Left ventricle myocardium inferior (tissue), 1 donor: ENCODE measurements at places on chromosomes 2 and 18.

- DNase-seq = no peak
Measured at GRCh38 chr18:74303936-74304335, 11.7 kb upstream of the C18orf63 start.

DNA sequence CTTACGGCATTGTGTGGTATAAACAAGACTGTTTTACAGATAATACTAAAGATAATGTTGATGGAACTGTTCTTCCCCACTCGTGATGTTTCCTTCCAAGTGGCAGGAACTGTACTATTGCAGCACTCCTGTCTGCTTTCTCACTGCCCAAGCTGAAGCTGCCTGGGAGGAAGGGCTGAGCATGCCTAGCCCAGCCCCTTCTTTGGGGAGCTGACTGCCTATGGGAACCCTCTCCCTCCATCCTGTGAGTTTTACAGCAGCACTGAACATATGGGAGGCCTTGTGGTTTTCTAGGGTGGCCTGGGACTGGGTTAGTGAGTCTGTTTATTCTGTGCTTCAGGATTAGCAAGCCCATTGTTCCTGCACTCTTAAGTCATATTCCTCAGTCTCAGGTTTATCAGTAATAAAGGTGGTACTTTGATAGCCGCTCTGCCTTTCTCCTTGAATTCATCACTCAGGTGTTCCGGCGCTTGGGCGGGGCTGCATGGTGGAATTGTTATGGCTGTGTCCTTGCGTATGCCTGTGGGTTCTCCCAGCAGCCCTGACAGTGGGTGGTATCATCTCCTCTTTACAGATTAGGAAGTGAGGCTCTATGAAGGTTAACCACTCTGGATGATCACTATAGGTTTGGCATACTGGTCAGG, 379.7 kb downstream of the PTPRM start:
- no peak for DNase-seq

- DNase-seq = no peak
Measured at GRCh38 chr18:70322928-70323327, 34.1 kb downstream of the SOCS6 start.

DNA sequence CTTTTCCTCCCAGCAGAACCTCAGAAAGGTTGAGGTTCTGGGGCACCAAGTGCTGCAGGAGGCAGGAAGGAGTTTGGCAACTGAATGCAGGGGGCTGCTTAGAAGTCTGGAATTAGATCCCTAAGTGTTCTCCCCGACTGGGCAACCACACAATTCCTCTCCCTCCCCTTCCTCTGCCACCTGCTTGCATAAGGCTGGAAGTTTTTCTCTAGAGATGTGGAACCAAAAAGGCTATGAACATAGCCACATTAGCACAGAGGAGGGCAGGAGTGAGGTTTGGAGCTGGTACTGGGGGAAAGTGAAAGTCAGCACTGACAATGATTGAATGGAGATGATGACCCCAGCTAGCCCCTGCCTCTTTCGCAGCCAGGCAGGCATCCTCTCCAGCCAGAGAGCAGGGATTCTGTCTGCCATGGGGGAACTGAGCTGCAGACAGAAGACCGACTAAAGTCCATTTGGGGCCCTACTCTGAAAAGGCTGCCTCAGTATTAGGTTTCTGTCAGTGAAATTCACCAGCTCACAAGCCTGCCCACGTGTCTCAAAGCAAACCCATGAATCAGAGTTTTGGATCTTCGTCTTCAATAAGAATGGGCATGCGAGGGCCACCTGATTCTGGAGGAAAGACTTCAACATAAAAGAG, 87.9 kb upstream of the ITGA6 start:
- DNase-seq = no peak

GRCh38 chr18:44424645-44425035, 256.0 kb upstream of the SETBP1 start:
- no peak for DNase-seq

- DNase-seq = no peak
Measured at GRCh38 chr2:59920961-59921360, 632.5 kb downstream of the BCL11A start.

- DNase-seq = no peak
Measured at GRCh38 chr18:5601188-5601624, 57.4 kb upstream of the EPB41L3 start.

- DNase-seq = no peak
Measured at GRCh38 chr2:201234663-201235135, 25.6 kb upstream of the CASP8 start.

DNA sequence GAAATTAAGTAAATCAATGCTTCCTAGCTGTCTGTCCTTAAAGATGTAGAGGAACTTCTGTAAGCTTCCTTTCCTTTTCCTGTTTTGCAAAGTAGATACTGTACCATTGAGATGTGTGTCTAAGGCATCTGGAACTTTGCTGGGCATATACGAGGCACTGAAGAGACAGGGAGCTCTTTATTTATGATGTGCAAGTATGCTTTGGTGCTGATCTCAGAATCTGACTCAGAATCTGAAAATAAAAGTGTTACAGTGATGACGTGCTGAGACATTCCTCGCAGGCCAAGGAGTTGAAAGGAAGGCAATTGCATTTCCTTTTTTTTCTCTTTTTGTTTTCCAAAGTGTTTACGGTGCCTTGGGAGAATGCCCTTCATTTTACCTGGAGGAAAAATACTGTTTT, 230.9 kb upstream of the RGPD4 start:
- no peak for DNase-seq

DNA sequence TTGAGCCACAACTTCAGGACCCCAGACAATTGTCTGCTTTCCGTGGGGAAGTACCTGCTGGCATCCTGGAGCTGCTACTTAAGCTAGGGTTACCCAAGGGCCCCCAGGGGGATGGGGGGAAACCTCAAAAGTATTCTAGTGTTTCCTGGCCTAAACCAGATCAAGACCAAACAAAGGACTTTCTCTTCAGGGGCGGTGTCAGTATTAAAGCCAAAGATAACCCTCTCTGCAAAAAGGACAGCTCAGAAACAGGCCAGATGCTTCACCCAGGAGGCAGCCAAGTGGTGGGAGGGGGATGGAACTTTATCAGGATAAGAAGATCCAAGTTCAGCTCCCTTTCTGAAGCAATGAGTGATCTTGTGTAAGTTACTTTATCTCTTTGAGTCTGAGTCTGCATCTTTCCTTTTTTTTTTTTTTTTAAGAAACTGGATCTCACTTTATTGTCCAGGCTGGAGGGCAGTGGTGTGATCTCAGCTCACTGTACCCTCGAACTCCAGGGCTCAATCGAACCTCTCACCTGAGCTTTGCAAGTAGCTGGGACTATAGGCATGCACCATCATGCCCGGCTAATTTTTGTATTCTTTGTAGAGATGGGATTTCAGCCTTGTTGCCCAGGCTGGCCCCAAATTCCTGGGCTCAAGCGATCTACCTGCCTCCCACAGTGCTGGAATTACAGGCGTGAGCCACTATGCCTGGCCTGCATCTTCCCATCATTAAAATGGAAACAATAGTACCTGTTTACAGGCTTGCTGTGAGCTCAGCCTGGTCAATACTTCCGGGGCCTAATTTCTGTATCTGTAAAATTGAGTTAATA, 151.8 kb upstream of the PTPRM start:
- DNase-seq = no peak

DNA sequence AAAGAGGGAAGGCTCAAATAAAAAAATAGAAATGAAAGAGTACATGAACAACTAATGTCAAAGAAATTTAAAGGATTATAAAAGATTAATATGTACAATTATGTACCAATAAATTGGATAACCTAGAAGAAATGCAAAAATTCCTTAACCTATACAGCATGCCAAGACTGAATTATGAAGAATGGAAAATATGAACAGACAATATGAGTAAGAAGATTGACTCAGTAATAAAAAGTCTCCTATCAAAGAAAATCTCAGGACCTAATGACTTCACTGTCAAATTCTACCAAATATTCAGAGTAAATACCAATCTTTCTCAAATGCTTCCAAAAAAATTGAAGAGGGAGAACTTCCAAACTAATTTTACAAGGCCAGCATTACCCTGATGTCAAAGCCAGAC, 120.2 kb upstream of the SPOPL start:
- DNase-seq = no peak

DNA sequence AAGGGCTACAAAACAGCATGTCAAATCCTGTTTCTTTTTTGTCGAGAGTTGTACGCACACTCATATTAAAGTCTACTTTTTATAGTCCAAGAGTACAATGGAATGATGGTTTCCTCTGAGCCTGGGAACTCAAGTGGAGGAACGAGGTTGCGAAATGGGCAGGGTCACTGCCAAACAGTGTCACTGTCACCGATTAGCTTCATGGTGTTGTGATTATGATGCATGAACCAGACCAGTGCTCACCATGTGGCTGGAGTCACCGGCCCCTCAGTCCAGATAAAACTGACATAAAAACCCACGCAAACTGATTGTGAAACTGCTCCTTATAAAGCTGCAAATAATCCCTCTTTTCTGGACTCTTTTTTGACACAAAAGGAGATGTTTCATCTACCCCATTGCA, 122.0 kb downstream of the COPS8 start:
- DNase-seq = peak; percentile 91

DNA sequence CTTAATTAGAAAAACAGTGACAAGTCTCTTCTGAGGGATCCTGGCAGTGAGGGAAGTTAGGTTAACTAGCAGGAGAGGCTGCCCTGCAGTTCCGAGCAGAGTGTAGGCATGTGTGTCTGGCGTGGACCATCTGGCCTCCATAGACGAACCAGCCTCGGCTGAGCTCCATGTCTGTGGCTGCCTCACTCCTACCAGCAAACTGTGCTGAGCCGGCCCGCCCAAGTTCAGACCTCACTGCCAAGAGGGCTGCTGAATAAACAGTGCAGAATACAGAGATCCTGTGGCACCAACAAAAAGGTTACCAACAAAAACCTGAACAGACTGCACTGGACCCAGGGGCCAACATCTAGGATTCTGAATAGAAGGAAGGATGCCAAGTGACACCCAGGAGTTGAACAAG, 27.3 kb downstream of the INO80C start:
- DNase-seq = no peak

GRCh38 chr2:71309-72035, 25.2 kb upstream of the FAM110C start:
- DNase-seq = no peak
